SW 1271 (cell line): ENCODE measurements at places on chromosomes 2 and 18.

DNA sequence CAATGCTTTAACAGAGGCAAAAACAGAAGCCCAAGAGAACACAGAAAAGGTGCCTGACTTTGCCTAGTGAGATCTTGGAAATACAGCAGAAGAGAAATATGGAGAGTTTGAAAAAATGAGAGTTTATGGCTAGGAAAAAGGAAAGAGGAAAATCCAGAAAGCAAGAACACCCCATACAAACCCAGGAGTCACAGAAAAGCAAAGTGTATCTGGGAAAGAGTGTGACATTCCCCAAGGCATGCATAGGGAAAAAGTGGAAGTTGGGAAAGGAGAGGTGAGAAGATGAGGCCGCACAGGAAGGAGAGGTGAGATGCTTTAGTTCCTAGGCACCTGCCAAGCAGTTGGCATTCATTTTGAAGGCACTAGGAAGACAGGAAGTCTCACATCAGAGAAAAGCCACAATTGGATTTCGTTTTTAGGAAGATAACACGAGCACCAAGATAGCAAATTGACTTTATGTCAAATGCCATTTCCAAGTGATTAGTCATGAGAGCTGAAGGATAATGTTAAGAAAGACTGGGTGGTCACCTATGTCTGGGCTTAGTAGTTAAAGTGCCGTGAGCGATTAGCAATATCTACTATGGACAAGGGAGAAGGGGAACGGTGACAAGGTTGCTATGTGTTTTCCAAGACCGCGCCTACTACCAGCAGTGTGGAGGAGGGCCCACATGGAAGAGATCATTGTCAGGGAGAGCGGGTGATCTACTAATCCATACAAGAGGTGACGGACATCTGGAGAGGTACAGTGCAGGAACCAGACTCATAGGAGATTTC lies 224.1 kb upstream of the PARD3B start:
- DNase-seq, result no peak

DNA sequence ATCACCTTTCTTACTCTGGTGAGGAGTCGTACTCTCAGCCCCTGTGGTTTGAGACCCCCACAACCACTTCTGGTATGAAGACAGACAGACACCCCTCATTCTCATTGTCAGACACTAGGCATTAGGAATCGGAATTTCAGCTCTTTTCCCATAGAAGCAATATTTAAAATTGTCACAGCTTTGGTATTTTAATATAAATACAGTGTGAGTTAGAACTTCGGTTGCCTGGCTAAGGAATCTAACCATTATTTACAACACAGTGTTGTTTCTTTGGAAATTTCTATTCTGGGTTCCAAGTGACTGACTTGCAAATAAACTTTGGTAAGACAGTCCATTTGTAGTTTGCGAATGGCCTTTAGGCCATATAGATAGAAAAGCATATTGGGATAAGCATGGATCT lies 318.1 kb downstream of the PARD3B start:
- no peak for DNase-seq

- no peak for DNase-seq
Measured at GRCh38 chr18:12652861-12653401, 5.0 kb downstream of the SPIRE1 start.

DNA sequence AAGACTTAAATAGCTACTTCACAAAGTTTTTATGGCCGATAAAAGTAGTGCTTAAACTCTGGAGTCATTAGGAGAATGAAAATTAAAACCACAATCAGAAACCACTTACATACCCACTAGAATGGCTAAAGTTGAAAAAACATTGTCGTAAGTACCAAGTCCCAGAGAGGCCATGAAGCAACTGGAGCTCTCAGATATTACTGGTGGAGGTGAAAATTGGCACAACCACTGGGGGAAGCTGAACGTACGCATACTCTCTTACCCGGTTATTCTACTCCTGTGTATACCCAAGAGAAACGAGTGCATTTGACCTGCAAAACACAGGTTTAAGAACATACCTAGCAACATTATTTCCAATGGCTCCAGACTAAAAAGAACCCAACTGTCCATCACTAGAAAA lies 76.5 kb upstream of the TMEM247 start:
- no peak for DNase-seq

GRCh38 chr2:47903781-47904490 lies 2.4 kb downstream of the FBXO11 start:
- DNase-seq, result no peak

DNA sequence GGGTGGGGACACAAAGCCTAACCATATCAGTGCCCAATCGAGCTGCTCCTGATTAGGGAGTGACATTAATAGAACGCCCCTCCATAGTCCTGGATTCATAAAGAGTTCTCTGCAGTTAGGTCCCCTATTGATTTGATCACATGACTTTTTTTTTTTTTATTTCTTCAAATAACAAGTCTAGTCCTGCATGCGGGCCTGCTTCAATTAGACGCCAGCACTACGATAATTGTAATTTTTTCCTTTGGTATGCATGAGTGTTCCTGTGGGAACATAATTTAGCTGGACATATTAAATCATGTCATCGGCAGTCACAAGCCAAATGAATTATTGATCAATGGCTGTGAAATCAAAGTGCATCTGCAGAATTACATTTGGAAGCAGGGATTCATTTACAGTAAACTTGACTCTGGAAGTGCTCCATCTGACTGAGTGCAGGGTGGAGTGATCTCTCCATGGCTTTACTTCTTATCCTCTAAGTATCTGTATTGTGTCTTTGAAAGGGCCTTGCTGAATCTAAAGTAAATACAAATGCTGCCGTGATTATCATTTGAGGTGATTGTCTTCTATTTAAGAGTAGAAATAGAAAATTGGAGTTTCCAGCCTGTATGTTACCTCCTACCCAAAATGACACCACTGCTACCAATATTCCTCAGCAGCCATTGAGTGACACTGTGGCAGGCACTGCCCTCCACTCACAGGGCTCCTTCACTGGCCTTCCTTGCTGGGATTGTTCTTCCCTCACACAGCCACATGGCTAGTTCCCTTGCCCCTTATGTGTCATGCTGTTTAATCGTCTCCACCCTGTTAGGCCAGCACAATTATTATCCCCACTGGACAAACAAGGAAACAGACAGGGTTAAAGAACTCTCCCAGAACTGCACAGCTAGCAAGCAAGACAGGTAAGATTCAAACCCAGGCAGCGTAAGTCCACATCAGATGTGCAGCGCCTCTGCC lies 337.4 kb upstream of the ID2 start:
- DNase-seq, result no peak
